ENCODE measurements at places on chromosomes 11 and 22.

DNA sequence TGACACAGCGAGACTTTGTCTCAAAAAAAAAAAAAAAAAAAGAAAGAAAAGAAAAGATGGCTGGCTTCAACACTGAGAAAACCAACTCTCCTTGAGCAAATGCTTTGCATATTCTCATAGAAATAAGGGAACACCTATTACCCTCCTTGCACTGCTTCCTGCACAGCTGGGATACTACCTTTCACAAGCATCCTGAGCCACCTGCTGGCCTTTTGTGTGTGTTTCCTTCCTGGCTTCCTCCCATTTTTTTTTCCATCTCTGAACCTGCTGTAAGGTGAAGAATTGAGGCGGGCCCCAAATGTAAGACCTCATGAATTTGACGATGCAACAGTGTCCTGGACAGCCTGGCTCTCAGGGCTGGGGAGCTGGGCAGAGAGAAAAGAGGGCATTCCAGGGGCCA is 1.9 kb upstream of the RFPL3 start:
- no peak for DNase-seq

DNA sequence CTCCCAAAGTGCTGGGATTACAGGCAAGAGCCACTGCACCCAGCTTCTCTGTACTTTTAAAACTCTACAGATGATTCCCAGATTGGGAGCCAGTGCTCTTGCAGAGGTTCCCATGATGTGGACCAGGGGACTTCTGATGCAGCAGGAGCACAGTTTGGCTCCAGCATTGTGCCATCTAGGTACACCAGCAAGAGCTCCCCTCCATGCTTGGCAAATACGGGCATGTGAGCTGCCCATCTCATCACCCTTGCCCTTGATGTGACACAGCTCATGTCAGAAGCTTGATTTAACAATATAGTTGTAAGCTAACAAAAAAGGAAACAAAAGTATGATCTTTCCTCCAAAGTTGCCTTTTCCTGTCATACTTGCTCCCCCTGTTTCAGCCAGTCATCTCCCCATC is 28.7 kb downstream of the SNU13 start:
- DNase-seq, result no peak

- no peak for DNase-seq
Measured at GRCh38 chr22:36562261-36562835, 33.4 kb upstream of the EIF3D start.

DNA sequence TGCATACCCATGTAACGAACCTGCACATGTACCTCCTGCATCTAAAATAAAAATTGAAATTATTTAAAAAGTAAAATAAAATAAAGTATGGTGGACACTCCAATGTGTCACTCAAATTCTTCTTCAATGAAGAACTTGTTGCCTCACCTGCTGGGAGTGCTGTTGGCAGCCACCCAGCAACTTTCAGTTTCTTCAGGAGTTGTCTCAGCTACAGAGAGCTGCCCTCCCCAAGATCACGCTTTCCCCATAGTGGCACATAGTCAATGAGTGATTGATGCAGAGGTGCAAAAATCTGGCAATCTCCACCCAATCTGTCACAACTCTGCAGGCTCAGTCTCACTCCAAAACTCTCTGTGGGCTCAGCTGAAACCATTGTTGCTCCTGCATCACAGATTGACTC is 92.3 kb upstream of the C11orf87 start:
- DNase-seq, result no peak

DNA sequence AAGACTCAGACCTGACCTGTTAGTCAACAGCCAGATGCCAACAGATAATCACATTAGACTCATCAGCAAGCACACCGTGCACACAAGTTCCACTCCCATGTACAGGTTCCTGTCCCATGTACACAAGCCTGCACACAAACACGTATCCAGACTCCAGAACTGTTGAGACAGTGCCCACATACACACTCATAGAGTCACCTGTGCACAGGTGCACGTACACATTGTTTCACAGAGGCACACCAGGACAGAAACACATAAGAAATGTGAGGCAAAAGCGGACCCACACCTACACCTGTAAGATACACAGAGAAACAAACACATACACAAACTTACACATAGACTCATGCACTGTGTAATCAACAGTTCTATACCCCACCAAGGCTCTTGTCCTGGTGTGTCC is 2.7 kb upstream of the ZNF74 start:
- DNase-seq, result no peak

GRCh38 chr11:12862696-12863469 is 146.2 kb upstream of the RASSF10 start:
- DNase-seq, result no peak

GRCh38 chr11:16896729-16897469 is 117.3 kb downstream of the PLEKHA7 start:
- no peak for DNase-seq

DNA sequence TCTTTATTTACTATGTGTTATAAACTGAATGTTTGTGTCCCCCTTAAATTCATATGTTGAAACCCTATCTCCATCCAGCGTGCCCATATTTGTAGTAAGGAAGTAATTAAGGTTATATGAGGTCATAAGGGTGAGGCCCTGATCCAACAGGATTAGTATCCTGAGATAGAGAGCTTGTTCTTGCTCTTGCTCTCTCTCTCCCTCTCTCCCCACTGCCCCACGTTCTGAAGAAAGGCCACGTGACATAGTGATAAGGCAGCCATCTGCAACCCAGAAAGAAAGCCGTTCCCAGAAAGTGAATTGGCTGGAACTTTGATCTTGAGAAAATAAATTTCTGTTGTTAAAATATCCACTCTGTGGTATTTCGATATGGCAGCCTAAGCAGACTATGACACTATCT is 212.5 kb downstream of the SWAP70 start:
- DNase-seq, result no peak
